ENCODE measurements at places on chromosomes 4 and X.

DNA sequence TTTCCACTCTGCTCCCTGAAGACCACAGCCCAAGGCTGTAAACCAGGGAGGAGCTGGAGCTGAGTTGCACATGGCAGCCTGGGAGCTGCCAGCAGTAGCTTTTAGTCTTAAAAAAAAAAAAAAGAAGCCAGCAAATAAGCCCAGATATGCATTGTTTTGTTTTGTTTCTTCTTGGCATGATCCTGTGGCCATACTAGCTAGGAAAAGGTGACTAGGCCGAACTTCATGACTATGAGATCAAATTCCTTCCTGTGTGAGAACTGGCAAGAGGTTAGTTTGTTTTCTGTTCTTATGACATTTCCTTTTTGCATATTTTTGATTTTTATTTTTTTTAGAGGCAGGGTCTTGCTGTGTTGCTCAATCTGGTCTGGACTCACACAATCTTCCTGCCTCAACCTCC lies 323.3 kb downstream of the DCTD start:
- no peak for DNase-seq

DNA sequence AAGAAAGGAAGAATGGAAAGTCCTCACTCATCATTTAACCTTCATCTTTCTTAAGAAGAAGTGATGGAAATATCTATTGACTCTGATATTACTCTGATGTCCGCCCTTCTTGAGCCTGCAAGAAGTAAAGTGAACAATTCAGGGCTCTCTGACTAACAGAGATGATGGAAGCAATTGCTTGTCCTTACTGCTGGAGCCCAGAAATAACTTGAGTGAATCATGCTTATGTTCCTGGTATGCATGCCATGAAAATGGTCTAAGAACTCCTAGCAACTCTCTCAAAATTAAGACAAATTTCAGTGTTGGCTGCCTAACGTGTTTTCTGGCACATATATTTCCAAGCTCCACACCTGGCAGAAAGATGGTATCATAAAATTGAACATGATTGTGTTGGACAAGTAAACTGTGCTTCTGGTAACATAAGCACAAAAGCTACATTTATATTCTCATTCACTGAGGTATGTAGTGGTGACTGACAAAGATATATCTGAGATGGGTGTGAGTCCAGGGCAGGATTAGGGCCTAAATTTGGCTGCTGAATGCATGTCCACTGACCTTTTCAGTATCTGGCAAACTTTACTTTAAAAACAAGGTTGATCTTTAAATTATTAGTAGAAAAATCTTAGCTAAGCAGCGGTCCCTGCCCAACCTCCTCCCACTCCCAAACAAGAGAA lies 109.2 kb upstream of the OTUD4 start:
- DNase-seq = no peak

DNA sequence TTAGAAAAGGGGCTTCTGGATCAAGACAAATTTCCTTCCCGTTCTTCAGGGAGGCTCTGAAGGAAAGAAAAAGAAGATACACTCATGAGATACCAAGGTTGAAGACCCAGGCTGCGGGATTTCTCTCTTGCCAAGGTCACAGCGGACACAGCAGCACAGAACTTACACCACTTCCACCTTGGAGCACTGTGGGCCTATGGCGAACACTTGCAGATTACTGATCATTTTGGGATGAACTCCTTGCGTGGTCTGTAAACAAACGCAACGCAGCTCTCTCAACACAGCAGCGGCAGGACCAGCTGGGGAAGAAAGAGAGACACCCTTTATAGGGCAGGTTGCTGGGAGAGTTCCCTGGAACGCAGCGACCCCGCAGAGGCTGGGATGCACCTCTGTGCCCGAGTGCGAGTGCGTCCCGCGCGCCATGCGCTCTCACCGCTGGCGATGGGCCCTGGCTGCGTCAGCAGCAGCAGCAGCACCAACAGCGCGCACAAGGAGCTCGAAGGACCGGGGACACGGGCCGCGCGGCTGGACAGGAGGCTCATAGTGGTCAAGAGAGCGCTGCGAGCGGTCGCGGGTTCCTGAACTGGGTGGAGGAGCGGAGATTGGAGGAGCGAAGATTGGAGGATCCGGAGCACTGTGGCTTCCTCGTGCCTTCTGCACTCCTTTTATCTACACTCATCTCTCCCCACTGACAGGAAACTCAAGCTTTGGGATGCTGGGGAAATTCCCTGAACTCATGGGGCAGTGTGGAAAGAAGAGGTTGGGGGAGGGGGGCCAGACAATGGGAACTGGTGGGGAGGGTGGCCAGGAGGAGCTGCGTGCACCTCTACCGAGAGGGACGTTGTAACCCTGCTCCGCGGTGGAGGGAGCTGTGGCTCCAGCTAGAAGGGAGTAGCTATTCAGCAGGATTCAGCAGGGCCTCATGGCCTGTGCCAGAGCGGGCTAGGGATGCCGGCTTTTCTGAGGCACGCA lies at the start of gene CXCL5:
Gene CXCL5 (minus strand): TSS at position 638 of the 972 bp plus-strand sequence. CDS start 96 bp downstream, at position 542.
- DNase-seq = peak; percentile 78

DNA sequence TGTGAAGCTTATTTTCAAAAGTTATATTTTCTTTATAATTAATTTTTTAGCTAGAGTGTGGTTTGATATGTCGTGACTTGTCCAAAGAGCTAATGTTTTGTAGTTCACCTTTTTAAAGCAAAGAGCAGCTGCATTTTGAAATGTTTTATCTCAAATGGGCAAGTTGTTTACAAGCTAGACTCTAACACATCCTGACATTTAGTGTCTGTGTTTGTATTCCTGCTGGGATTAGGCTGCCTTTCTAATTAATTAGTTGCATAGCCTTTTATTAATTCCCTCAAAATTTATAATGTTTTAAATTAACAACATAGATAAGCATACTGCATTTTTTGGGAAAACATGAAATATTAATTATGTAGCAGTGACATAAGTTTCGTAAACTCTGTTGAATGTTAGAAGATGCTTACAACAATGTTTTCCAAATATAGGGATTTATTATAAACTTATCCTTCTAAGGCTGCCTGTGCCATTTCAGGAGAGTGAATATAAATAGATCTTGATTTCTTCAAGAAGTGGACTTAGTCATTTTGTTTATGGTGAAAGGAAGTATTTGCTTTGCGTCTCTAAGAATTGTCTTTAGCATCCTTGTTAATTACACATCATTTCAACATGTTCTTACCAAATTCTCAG lies 37.7 kb upstream of the NUDT6 start:
- no peak for DNase-seq

DNA sequence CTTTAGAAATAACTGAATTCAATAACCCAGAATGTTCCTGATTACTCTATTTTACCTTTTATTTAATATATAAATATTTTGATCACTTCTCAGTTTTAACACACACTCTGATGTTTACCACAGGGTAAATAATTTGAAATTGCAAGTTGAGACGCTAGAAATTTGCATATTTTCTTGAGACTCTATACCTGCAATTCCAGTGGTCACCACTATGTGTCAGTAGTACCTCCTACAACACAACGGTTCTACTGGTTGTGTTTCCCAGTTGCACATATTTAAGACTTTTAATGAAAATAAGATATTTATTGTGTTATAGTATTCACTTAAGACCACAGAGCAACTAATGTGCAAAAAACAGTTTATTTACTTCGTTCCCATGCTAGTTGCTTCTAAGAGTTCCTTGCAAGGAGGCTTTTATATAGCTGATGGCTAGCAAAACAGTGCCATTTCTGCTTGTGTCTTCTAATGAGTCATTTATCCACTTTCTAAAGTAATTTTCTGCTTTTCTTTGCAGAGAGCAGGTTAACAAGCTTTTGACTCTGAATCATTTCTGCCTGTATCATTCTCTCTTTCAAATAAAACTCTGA lies 98.9 kb upstream of the PDLIM3 start:
- no peak for DNase-seq

DNA sequence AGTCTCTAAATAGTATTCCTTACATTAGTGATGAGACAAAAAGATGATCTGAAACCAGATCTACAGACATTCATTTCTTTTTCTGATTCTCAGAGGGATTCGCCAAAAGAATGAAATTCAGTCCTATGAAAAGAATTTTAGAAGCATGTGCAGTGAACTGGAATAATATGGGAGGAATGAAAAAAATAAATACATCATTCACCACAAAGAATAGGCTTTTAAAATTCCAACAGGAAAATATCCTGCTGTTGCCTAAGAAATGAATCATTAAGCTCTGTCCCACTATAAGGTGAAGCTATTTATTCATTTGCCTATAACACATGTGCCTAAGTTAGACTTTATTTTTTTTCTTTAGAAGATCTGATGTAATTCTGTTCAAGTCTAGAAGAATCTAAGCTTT lies 165.9 kb downstream of the IL15 start:
- DNase-seq = no peak

GRCh38 chr4:184851200-184851541 lies 25.4 kb upstream of the ACSL1 start:
- no peak for DNase-seq

DNA sequence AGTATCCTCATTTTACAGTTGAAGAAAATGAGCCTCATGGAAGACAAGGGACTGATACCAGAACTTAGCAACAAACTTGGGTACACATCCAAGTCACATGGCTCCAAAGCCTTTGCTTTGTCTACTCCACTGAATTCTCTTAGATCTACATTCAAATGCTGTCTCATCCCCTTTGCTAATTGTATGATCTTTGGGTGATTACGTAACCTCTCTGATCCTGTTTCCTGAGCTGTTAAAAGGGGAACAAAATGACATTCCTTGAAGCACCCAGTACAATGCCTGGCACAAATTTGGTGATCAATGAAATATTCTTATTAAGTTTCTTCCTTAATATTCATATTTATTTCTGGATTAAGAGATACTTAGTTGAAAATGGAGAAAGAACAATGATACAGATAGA lies 5.9 kb upstream of the HPGD start:
- DNase-seq = no peak

DNA sequence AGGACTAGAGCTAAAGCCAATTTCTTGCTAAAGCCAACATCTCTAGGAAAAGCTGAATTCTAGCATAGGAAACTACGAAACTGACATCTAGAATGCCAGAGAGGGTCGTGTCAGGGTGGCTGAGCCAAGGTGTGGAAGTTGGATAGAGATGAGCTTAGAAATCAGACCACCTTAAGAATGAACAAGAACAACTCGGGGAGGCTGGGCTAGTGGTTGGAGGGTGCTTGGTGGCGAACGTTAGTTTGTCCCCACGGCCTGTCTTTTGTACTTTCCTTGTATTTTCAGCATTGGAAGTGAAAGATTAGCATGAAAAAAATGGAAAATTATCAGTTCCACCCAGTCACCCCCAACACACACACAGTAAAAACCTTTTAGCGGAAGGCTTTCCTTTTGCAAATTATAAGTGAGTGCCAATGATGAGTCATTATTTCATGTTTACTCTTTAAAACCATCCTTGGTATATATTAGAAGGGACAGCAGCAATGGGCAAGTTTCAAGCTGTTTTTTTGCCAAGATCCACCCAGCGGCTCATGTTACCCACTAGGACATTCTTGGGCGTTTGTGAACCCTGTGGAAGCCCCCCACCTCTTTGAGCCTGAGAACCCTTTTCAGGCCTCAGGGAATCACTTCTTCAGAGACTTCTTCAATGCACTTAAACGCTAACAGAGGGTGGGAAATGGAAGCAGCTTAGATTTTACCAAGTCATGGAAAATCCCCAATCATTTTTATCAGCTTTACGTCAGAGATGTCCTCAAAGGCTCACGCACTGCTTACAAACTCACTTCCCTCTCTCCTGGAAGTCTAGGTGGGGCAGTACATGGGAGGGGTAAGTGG lies 4.9 kb upstream of the PPEF1 start:
- no peak for DNase-seq

- DNase-seq = no peak
Observed at GRCh38 chrX:118621081-118621759, 106.2 kb upstream of the IL13RA1 start.

GRCh38 chr4:11512871-11513270 lies 84.2 kb upstream of the HS3ST1 start:
- DNase-seq = no peak

DNA sequence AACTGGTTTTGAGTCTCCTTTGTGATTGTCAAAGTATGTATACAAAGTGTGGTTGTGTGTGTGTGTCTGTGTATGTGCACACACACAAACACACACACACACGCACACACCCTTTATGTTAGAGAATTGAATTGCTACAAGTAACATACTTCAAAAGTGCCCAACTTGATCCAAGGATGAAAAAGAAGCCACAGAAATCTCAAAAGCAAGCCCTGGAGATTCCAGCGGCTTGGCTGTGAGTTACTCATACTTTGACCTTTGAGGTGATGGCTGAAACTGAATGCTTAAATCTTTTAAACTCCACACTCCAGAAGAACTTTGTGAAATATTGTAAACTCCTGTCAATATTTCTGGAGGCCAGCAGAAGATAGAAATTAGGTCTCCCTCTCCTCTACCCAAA lies 168.4 kb upstream of the NRK start:
- no peak for DNase-seq

DNA sequence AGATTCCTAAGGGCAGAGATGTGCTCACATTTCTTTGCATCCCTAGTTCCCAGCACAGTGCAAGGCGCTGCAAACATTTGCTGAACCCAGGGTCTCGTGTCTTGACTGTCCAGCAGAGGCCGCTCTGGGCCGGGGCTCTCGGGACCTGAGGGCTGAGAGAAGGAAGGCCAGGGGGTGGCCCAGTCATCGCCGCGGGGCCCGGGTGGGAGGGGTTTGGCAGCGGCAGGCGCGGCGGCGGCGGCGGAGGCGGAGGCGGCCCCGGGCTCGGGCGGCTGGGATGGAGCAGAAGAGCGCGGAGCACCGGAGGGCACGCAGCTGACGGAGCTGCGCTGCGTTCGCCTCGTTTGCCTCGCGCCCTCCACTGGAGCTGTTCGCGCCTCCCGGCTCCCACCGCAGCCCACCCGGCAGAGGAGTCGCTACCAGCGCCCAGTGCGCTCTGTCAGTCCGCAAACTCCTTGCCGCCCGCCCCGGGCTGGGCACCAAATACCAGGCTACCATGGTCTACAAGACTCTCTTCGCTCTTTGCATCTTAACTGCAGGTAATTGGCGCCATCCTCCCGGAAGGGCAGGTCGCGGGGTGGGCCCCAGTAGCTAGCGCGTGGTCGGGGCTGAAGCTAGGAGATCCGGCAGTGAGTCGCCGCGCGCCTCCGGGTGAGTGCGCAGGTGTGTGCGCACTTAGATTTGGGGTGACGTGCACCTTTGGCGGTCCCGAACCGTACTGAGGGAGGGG lies at the start of gene PARM1:
Gene PARM1 (plus strand): TSS at position 285 of the 730 bp plus-strand sequence. CDS start 212 bp downstream, at position 497.
- DNase-seq = peak; percentile 92

DNA sequence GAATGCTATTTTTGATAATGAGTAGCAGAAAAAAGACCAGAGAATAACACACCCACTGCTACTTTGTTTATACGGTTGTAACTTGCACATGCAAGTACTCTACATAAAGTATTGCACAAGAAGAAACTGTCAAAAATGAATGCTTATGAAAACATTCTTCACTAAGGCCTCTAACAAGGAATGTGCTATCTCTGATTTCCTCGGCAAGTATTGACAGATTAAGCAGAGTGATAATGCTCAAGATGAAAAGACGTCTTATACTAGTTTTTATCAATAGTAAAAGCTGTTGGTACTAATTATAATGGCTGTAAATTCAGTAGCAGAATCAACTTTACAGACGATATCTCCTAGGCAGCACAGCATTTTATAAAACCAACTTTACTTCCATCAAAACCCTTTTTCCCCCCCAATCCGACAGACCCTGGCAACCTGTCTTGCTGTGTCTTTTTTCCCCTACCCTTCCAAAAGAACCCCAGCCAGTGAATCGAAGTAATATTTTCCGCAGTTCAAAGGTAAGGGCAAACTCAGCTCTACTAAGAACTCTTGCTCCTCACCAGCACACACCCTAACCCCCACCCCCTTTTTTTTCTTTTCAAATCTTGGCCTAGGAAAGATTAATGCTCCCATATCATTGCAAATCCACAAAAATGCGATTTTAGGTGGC lies 1.5 kb downstream of the FRYL start:
- DNase-seq = no peak

Measured in cardiac septum (tissue), 1 donor.